ENCODE measurements at places on chromosomes 6 and 20.

- no peak for ATAC-seq
These were observed 47.2 kb upstream of the CCN2 start for GRCh38 chr6:131998255-131998982.

GRCh38 chr6:158019416-158019815, 37.8 kb downstream of the SYNJ2 start:
- ATAC-seq: no peak

DNA sequence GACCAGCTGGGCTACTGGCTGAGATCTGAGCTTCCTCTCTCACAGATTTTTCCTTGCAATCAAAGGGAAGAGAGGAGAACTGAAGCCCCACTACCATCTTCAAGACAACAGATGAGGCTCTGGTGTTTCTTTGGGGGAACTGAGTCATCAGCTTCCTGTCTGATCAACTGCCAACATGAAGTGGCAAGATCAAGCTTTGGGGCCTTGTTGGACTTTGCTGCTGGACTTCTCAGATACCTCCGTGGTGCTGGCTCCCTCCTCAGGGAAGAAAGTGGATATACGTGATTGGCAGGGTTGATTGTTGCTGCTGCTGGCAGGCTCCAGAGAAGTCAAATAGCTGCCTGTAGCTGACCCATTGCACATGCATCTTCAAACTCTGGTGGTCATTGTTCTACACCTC, 3.6 kb upstream of the TOX2 start:
- no peak for ATAC-seq

GRCh38 chr20:35715652-35716051, 16.4 kb downstream of the ROMO1 start:
- ATAC-seq: no peak
